Fibroblast of skin of right quadriceps (primary cell): ENCODE measurements at places on chromosomes 11 and 22.

DNA sequence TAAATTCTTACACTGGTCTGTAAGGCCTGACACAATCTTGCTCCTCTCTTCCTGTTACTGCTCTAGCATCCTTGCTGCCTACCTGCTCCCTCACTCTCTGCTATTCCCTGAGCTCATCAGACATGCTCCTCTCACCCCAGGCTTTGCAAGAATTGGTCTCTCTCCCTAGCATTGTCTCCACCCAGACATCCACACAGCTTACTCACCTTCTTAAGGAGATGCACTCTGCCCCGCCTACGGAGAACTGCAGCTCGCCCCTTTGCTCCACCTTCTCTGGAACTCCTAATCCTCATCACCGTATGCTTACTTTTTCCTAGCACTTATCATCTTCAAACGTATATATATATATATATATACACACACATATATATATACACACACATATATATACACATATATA lies 23.3 kb upstream of the TMPRSS5 start:
- DNase-seq: no peak

- no peak for DNase-seq
These were observed 83.5 kb downstream of the CTTN start for GRCh38 chr11:70481625-70482528.

DNA sequence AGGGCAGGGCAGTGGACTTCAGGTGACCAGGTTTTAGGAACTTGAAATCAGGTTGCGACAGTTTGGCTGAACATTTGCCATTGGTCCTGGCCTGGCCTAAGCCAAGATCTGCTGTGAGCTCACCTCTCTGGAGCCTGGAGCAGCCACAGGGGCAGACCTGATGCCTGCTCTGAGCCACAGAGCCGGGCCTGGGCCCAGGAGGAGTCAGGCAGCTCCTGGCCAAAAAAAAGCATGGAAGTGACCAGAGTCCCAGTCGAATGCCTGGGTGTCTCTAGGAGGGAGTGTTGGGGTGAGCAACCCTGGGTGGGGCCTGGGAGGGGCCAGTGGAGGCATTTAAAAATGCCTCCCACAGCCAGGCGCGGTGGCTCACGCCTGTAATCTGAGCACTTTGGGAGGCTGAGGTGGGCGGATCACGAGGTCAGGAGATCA lies 6.0 kb upstream of the OMP start:
- DNase-seq: no peak

DNA sequence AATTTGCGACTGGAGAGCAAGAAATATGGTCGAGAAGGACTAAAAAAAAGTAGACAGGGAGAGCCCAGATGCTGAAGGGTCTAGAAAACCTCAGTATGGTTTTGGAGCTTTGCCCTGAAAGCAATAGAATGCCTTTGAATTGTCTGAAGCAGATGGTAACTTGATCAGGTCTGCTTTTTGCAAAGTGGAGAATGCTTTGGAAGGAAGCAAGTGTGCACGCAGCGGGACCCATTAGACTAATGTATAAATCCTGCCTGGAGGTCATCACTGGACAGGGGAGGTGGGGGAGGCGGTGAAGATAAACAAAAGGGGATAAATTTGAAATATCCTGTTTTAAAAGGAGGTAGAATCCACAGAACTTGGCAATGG lies 757 bp upstream of the HINFP start:
- DNase-seq: peak; percentile 65

DNA sequence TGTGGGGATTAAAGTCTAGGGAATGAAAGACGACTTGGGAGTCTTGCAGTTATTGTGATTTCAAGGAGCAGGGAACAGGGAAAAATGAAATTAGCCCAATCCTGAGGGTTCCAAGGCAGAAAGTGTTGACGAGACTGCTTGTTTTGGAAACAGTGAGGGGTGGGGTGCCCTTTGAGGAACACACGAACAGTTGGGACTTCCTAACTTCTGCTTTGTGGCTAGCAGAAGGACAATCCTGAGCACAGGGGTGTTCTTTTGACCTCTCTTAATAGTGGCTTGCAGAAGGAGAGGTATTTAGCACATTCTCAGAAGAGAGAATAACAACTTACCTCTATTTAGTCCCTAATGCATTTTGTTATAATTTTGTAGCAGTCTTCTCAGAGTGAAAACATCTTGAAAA lies 545.9 kb upstream of the ARHGAP42 start:
- no peak for DNase-seq

GRCh38 chr22:48976556-48977535 lies 850.8 kb downstream of the BRD1 start:
- no peak for DNase-seq

DNA sequence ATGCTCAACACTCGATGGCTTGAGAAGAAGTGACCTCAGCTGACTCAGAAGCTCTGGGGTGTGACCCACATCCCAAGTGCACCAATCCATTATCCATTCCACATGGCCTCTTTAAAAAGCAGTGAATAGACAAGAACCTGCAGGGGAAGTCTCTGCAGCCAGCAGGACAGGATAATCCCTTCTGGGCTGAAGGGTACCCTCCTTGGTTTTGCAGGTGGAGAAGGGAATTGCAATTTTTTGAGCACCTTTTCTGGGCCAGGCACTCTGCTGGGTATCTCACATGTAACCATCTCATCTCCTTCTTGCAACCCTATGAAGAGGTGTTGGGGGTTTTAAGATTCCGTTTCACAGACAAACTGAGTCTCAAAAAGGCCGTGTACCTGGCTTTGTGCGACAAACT lies 76.6 kb downstream of the MYO18B start:
- DNase-seq: no peak

- no peak for DNase-seq
These were observed 26.1 kb upstream of the CLMP start for GRCh38 chr11:123221096-123221561.

DNA sequence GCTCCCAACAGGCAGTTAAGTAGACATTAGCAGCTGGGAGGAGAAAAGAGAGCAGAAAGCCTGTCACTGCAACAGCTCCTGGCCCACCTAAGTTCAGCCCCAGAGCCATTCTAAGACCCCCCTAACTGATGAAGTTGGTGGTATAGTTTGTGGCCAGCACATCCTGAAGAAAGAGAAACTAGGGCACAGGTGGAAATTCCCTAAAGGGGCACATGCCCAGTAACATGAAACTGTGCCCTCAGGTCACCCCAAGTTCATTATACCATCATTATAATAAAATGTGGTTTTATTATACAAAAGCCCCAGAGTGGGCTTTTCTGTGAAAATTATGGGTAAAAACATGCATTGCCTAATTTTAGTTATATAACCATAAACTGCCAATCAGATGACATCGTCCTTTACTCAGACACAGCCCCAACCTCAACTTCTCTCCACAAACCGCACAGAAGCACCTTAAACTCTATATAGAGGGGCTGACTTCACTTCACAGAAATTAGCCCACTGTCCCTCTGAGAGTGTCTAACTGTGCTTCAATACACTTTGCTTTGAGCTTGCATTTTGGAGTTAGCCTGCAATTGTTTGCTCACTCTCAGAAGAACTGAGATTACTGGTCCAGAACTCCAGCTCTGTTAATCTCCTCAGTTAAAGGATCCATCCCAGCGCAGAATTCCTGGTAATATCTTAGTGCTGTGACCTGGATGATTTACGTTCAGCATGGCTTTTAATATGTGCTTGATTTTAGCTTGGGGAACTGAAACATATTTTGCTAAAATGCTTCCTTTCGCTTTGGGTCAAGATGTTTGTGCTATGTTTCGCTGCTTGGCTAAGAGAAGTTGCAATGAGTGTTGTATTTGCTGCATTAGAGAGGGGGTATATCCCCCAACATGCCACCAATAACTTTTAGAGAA lies 1.8 kb upstream of the APOL3 start:
- no peak for DNase-seq

DNA sequence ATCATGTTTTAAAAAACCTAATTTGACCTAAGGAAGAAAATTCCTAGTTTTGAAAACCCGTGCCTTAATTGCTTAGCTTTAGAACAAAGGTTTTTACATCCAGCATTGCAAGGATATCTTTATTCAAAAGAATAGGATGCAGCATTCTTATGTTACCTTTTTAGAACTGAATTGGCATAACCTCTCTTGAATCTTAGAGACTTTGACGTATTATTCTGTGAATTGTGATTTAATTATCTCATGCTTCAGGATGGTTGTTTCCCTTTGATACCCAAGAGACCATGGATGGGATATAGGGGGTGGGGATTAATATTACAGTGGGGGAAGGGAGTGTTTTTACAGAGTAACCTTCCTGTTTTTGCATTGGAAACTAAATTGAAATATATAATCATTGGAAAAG lies 49.4 kb downstream of the ARHGEF12 start:
- no peak for DNase-seq

- DNase-seq: peak; percentile 35
These were observed 18.8 kb upstream of the TSPAN18 start for GRCh38 chr11:44708009-44708408.

GRCh38 chr11:34380696-34381095 lies 22.9 kb upstream of the ABTB2 start:
- DNase-seq: peak; percentile 88

DNA sequence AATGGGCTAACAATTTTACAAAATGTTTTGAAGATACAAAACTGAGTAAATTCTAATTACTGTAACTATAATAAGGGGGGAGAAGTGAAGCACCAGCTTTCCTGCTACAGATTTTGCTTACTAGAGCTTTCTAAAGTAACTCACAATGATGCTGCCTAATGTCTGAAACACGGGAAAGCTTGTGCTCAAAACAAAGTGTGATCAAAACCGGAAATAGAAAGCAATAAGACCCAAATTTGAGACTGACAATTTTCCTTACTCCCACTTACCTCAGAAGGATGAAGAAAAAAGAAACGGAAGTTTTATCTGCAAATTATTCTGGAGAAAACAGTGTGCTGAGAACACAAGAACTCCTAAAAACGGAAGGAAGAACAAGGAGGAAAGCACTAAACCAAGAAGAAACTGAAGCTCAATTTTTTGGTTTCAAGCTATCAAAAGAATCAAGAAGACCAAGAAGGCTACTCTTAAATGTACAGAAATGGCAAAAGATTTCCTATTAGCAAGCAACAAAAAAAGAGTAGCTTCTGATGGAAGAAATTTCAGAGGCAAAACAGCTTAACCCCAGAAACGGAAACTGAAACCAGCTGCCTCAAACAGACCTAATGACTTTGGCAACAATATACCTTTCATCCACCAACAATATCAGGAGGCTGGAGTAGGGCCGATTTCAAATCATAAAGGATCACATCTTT lies 33.4 kb downstream of the AMBRA1 start:
- DNase-seq: no peak
